ENCODE measurements at places on chromosomes 5 and 9.

GRCh38 chr5:73544429-73545402 lies 20.7 kb downstream of the ANKRA2 start:
- no peak for DNase-seq

DNA sequence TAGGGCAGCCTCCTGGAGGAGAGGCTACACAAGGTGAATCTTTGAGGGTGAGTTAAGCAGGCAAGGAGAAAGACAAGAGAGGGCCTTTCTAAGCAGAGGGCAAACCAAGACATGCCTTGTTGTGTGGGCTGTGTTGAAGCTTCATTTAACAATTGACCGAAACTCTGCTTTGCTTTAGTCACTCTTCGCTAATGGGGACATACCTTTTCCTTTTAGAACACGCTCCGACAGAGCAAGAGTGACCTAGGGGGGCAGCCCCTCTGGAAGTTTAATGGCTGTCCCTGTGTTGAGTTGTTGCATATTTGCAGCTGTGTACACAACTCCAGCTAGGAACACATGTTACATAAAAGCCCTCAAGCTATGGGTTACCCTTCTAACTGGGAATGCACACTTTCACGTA lies 218.1 kb upstream of the WWC1 start:
- DNase-seq = no peak

DNA sequence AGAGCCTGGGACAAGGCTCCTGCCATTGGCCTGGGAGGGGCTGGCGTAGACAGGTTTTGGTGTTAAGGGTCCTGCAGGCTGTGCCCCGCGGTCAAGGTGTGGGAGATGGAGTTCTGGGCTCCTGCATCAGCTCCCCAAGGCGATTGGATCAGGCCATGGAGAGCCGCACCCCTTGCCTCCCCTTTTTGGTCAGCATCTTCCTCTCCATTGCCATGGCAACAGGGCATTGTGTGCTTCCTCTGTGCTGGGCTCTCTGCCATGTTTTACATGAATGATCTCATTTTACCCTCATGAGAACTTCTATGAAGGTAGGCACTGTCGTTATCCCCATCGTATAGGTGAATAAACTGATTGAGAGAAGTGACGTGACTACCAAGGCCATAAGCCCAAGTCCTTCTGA lies 344.3 kb upstream of the CLINT1 start:
- no peak for DNase-seq

- DNase-seq = no peak
Measured at GRCh38 chr5:123787635-123788034, 275.7 kb downstream of the CSNK1G3 start.

- no peak for DNase-seq
Measured at GRCh38 chr5:67173959-67174358, 22.6 kb downstream of the CD180 start.

- no peak for DNase-seq
Measured at GRCh38 chr9:125361837-125362531, 100.4 kb downstream of the GAPVD1 start.

- DNase-seq = no peak
Measured at GRCh38 chr9:26175264-26175663, 497.0 kb upstream of the TUSC1 start.

DNA sequence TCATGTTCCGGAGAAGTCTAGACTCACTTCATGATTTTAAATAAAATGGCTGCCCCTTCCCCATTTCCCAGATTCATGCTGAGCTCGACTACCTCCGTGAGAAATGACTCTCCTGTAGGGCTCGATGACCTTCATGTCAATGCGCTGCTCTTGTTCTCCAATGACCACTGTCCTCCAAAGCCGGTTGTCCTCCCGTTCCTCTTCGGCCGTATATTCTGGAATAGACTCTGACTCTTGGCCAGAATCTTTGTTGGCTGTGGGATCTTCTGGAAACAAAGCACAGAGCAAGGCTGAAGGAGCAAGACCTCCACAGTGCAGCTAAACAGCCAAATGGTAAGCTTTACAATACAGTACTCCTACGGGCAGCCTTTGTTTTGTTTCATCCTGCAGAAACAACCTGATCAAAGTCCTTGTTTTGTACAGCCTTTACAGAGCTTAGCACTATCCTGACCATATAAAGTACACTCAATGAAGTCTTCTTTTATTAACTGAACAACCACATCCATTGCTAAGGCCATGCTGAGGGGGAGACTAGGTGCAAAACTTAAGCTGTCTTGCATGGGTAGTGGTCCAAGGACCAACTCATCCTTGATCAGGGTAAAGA lies 119.5 kb upstream of the PCA3 start:
- DNase-seq = no peak

DNA sequence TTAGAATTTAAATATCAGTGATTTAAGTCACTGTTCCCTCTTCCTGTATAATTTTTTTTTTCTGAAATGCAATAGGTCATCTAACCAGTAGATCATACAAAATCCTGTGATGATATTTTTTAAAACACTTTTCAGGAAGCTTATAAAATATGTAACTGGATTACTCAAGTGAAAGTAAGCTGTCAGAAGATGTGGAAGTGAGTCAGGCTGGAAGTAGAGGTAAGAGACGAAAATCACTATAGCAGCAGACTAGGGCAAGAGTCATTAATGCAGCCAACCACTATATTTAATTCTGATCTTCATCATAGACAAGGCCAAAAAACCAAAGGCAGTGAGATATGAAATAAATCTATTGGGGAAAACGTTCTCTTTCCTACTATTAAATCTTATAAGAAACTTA lies 65.7 kb upstream of the C6 start:
- no peak for DNase-seq

GRCh38 chr9:32703635-32704034 lies 68.2 kb upstream of the TAF1L start:
- DNase-seq = no peak

- DNase-seq = no peak
Measured at GRCh38 chr5:160047423-160047822, 38.5 kb downstream of the TTC1 start.

DNA sequence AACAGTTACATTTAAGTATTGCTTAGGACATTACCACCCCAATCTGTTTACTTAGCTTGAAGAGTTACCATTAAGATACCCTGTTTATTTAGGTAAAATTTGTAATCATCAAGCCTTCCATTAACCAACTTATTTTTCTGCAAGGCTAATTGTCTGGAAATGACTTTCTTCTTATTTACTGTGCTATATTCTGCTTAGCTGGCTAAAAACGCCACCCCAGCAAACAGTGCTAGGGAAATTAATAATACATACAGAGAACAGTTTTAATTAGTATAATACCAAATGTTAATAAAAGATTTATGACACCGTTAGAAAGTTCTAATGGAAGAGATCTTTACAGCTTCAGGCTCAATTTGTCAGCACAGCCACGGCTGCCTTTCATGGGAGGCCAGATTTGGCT lies 14.0 kb downstream of the TLX3 start:
- no peak for DNase-seq

DNA sequence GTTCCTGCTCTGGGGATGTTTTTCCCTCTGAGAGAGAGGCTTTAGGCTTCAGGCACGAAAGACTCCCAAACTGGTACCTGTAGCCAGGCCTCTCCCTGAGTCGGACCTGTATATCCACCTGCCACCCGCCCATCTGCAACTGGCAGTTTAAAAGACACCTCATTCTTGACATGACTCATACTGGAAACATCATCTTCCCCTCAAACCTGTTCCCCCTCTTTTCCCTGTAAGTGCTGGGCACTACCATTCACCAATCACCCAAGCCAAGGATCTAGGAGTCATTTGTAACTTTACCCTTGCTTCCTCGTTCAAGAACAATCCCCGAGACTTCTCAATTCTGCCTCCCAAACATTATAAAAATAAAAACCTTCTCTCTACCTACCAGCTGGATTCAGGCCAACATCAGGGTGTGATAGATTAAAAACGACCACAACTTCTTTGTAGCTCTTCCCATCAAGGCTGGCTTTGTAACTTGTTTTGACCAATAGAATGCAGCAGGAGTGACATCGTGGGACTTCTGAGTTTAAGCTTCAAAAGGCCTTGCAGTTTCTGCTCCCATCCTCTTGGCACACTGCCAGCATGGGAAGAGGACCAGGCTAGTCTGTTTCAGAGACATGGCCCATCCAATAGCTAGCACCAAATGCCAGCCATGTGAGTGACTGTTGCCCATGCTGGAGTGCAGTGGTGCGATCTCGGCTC lies 1.8 kb upstream of the WDR31 start:
- no peak for DNase-seq

- DNase-seq = no peak
Measured at GRCh38 chr5:62578540-62578939, at the start of gene LRRC70. TSS of gene LRRC70 (plus strand) at chr5:62578819. CDS start at chr5:62579439, 620 bp downstream.

- no peak for DNase-seq
Measured at GRCh38 chr5:170791325-170791954, 7.9 kb downstream of the GABRP start.

GRCh38 chr9:34171753-34172535 lies 6.9 kb upstream of the UBAP1 start:
- DNase-seq = no peak

DNA sequence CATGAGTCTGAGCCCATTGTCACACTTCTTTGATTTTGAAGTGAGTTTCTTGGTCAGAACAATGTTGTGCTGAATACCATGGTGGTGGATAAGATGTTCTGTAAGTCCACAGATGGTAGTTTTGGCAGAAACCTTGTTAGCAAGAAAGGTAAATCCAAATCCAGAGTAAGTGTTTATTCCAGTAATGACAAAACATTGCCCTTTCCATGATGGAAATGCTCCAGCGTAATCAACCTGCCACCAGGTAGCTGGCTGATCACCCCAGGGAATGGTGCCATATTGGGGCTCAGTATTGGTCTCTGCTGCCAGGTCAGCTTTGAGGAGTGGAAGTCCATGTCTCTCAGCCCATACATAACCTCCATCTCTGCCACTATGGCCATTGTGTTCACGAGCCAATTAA lies 54.7 kb upstream of the DAPK1 start:
- DNase-seq = no peak

- DNase-seq = no peak
Measured at GRCh38 chr5:104998169-104998568, 1435.6 kb upstream of the NUDT12 start.

DNA sequence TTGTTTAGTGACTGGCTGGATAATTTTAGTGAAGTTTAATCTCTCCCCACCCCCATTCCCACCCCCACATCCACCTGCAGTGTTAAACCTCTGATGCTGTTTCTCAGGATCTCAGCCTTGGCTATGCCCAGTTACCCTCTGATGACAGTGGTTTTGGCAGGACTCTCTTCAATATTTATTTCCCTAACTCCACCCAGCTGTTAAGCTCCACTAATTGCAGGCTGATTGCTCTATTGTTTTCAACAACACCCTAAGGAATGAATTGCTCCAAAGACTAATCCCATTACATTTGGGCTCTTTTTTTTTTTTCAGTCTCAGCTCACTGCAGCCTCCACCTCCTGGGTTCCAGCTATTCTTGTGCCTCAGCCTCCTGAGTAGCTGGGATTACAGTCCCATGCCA lies 46.3 kb downstream of the PHAX start:
- no peak for DNase-seq

- DNase-seq = no peak
Measured at GRCh38 chr5:77590347-77590746, 48.2 kb downstream of the OTP start.

DNA sequence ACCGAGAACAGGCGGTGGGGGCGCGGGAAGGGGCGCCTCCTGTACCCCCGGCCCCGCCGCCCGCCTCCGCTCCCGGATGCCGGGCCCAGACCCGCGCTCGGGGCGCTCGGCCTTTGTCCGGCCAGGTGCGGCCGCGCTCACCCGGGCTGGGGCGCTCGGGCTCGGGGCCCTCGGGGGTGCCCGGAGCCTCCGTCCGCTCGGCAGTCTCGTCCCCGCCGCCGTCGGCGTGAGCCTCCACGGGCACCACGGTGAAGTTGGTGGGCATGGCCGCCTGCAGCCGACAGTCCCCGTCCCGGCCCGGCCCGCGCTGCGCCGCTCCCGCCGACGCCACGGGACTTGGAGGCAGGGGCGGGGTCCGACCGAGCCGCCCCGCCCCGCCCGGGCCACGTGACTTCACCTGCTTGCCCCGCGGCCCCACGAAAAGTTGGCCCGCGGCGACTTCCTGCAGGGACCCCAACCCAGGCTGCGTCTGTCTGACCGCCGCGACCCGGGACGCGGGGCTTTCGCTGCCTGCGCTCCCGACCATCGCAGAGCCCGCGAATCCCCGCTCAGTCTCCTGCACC lies at the start of gene SLC12A7:
Gene SLC12A7, minus strand, starts transcription at position 337 of the 563 bp plus-strand sequence. Its CDS starts 72 bp downstream, at position 265.
- DNase-seq = no peak

Measured in central memory CD8-positive, alpha-beta T cell (primary cell).